Renal pelvis (tissue), 12 donors: ENCODE measurements at places on chromosomes 2 and 18. TPM values are rescaled to one million over a fixed set of nuclear protein-coding genes. Genes with fewer than 3 reads are reported as not detected.

DSG2 gene
- 35.7 TPM for polyA plus RNA-seq

IMPACT gene
- 53.8 TPM for polyA plus RNA-seq

STPG4 gene
- 0.30 TPM for polyA plus RNA-seq

FEV gene
- polyA plus RNA-seq: 0.17 TPM

LIMS1 gene
- polyA plus RNA-seq: 38.9 TPM

DSC3 gene
- polyA plus RNA-seq: 2.6 TPM

VIT gene
- polyA plus RNA-seq: not detected

CHST10 gene
- 20.6 TPM for polyA plus RNA-seq

CFC1 gene
- not detected for polyA plus RNA-seq

MDH1B gene
- polyA plus RNA-seq: 15.3 TPM

INPP1 gene
- 14.1 TPM for polyA plus RNA-seq

GLS gene
- polyA plus RNA-seq: 345 TPM

TANC1 gene
- polyA plus RNA-seq: 50.7 TPM

CFAP65 gene
- 0.56 TPM for polyA plus RNA-seq

CYP26B1 gene
- polyA plus RNA-seq: 16.5 TPM

MARCO gene
- 0.31 TPM for polyA plus RNA-seq

CERS6 gene
- 41.8 TPM for polyA plus RNA-seq

STAT4 gene
- polyA plus RNA-seq: 9.9 TPM

CAPN14 gene
- polyA plus RNA-seq: 0.13 TPM

C2orf72 gene
- polyA plus RNA-seq: 3.6 TPM

SP9 gene
- not detected for polyA plus RNA-seq

ATOH8 gene
- 13.0 TPM for polyA plus RNA-seq

SATB2 gene
- 15.2 TPM for polyA plus RNA-seq

FASTKD2 gene
- 40.5 TPM for polyA plus RNA-seq

SEPTIN10 gene
- 97.8 TPM for polyA plus RNA-seq

ANKRD30B gene
- 0.14 TPM for polyA plus RNA-seq

MTHFD2 gene
- polyA plus RNA-seq: 23.8 TPM

RAB17 gene
- 10.1 TPM for polyA plus RNA-seq

IFIH1 gene
- polyA plus RNA-seq: 5.6 TPM

METTL4 gene
- 15.4 TPM for polyA plus RNA-seq

FKBP1B gene
- polyA plus RNA-seq: 10.4 TPM
